MG63 (cell line): ENCODE measurements at places on chromosomes 7 and 10. TPM values are rescaled to one million over a fixed set of nuclear protein-coding genes. Genes with fewer than 3 reads are reported as not detected.
A peak's percentile ranks its signal among the peaks of the same experiment; 100 is the strongest.

GRCh38 chr7:92788559-92789183 is 47.7 kb downstream of the CDK6 start:
- DNase-seq = no peak

GRCh38 chr10:28922861-28923260 is 245.5 kb downstream of the BAMBI start:
- no peak for DNase-seq

DNA sequence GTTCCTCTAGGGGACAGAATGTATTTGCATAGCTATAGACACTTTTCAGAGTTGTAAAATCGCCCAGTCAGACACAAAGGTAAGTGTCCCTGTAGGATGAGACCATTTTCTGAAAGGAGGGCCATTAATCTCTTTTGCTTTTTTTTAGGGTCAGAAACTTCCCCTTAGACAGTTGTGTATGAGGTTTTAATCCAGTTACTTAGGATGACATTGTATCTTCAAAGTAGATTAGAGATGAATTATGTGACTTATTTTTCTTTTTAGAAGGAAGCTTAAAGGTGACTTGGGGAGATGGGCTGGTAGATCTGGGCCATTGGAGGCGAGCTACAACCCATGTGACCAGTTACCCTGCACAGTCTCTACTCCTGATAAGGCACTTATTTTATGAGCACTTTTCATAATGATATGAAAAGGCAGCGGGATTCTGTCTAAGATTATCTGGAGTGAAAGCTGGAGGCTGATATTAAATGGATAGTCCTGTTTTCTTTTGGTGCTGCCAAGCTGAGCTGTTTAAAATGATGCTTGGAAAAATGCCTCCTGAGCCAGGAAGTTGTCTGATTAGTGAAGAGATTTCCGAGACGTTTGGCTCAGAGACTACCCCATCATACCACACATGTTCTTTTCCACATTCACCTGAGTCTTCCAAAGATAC is 264.3 kb downstream of the AUTS2 start:
- no peak for DNase-seq

DNA sequence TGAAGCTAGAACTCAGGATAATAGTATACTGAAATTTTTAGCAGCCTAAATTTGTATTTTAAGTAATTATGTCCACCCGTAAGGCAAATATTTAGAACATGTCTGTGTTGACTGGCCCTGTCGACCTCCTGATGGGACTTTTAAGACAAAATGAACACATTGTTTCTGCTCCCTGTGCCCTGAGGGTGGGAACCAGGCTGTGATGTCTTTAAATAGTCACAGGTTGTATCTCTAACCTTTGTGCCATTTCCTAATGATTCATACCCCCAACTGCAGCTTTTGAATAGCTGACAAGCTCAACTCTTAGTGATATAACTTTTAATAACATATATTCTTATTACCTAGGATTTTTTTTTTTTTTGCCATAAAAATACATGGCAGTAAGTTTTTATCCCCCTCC is 494.9 kb upstream of the AKR1E2 start:
- no peak for DNase-seq

DNA sequence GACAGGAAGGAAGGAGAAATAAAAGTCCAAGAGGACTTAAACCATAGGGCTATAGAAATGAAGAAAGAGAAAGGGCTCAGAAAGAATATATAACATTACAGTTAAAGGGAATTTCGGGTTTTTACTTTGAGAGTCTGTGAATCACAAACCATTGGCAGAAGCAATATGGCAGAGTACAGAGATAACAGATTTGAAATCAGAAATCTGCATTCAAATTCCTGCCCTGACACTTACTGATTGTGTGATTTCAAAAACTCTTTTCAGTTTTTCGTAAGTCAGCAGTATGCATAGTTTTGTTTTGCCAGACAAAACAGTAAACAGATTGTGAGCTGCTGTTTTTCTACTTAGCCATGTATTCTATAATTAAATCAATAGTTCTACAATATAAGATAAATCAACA is 8.2 kb downstream of the JMJD1C start:
- no peak for DNase-seq

DNA sequence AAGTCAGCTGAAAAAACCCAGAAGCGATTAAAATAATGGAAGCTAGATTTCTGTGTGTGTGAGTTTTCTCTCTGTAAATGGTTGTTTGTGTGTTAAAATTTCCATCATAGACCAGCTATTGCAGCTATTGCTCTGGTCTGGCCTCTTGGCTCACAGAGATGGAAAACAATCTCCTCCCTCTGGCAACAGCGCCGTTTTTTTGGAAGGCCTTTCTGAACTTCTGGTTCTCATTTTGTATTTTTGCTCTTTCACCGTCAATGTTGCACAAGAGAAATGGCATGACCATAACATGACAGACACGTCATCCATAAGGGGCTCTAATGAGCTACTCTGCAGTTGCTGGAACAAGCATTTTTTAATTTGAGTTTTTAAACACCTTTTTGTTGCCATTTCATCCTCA is 91.0 kb downstream of the CUBN start:
- peak; percentile 37 for DNase-seq

The FAM237B gene
- not detected in 2 replicates for total RNA-seq

DNA sequence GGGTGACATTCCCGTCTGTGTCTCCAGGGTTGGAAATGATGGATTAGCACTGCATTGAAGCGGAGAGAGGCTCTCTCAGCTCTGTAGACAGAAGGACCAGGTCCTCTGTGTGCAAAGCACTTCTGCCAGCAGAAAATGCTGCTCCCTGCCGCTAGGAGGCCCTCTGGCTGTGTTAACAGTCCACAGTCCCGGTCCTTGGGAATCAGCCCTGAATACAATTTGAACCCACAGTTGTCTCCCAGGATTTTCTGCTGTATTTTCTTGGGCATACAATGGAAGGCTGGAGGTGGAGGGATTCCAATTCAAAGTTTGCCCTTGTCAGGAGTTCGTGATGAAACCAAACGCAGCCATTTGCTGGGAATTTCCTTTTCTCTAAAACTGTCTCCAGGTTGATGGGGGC is 205.2 kb downstream of the GLRX3 start:
- DNase-seq = peak; percentile 26

DNA sequence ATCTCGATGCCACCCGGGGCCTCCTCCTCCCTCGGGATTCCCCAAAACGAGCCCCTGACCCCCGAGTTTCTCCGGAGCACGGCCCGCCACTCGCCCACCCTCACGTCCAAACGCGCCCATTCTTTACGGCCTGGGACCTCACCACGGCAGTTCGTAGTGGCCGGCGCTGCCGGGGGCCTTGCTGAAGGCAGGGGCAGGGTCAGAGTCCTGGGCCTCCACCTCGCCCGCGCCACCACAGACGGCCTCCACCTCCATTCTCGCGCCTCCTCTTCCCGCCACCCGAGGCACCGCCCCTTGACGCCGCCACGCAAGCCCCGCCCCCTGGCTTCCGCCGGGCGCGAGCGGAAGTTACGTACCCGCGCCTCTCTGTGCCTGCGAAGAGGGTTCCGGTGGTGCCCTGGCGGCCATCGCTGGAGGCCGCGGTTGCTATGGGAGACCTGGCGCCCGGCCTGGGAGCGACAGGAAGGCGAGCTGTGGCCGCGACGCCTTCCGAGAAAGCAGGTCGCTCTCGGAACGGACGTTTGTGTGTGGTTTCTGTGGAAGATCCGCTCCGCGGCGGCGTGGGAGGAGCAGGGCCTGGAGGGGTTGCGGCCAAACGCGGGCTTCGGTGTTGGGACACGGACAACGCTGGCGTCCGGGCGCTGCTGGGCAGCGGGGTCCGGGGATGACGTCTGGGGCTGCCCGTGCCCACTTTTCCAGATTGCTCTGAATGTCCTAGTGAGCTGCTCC is at the start of gene RFC2:
TSS of gene RFC2 (minus strand) at position 271 of the 729 bp plus-strand sequence. CDS start at position 255, 16 bp downstream.
- peak; percentile 93 for DNase-seq

The CPA5 gene
- 0.13 TPM in 1 of 2 replicates, not detected in the other for total RNA-seq

- DNase-seq = no peak
These were observed 4.8 kb downstream of the DENND2A start for GRCh38 chr7:140635816-140636215.

- DNase-seq = no peak
These were observed 62.9 kb upstream of the MXI1 start for GRCh38 chr10:110144507-110144906.

DNA sequence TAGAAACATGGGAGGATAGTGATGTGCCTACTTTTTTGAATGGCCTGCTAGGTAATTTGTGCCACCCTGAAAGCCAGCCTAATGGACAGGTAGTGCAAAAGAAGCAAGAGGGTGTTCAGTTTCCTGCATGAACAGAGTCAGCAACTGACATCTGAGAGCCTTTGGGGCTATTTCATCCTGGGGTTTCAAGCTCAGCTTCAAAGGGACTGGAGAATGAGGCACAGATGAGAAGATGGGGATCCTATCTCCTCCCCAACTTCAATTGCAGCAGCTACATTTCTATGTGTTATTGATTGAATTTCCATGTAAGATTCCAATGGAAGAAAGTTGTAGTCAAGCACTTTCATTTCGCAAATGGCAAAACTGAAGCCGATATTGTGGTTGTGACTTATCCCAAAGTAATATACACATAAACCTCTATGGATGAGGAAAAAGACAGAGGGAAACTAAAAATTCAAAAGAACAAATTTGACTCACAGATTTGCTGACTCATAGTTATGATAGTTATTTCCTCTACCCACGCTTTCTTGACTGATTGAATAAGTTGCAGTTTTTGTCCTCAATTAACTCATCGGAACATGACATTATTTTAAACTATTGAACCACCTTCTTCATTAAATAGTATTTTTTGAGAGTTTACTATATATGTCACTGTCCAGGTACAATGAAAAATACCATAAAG is 42.6 kb upstream of the NRP1 start:
- no peak for DNase-seq

The NEUROG3 gene
- not detected in 2 replicates for total RNA-seq

DNA sequence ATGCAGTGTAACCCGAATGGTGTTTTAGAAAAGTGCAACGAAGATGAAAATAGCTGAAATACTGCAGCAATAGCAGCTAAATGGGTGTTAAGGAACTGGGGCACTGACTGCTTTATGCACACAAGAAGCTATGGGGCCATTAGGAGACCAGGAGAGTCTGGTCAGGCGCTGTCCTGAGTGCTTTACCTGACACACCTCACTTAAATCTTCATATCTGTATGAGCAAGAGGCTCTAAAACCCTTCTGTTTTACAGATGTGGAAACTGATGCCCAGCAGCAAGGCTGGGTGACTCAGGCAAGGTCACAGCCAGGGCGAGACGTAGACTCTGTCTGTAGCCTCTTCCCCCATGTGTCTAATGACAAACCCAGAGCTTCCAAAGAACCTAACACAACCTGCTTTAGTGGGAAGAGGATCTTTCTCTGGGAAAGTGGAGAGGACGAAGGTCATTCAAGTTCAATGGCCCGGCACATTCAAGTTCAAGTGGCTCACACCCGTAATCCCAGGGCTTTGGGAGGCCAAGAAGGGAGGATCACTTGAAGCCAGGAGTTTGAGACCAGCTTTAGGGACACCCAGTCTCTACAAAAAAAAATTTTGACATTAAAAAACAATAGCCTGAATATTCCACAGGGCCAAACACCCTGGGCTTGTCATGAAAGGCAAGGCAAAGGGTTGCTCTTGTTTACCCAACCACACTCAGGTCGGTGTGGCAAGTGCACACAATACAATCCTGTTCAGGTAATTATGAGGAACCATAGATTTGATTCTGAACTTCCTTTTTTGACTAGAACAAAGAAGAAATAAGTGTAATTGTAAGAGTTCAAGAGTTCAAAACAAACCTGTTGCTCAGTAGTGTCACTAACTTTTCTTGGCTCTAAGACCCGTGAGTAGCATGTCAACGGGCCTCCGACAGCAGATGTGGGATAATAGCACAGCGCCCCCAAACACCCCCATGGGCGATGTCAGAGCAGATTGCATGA is 53.7 kb upstream of the KLF6 start:
- no peak for DNase-seq

The HECW1 gene
- 1.7 and 18.4 TPM in 2 replicates for total RNA-seq

The NKX2-3 gene
- 0.46 TPM in 1 of 2 replicates, not detected in the other for total RNA-seq
